HT-29 (cell line): ENCODE measurements at places on chromosomes 5 and 9. TPM values are rescaled to one million over a fixed set of nuclear protein-coding genes. Genes with fewer than 3 reads are reported as not detected.

DDX4 gene
- not detected in 2 replicates for total RNA-seq

DNA sequence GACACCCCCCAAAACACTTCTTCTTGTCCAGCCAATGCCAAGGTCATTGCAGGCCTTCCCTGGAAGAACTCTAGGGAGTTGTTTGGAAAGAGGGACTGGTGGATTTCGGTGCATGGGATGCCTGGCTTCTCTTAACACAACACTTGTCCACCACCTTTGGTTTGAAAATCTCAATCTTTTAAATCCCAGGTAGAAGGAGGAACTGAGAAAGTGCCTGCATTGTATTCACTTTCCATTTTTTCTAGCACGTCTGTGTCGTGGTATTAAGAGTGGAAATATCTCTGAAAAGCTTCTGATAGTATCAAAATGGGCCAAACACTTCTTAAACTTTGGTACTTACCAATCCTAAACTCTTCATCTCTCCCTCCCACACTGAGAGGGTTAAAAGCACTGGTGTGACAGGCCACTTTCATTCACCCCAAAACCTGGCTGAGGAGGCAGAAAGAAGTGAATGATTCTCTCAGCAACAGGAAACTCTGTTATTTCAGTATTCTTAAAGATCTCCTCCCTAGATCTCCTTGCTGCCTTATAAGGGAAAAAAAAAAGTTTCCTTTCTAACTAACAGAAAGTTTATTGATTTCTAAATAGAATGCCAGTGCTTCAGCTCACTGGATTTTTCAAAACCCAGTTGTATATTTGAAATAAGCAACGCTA lies 3.9 kb upstream of the NFIB start:
- no peak for DNase-seq

- no peak for DNase-seq
Observed at GRCh38 chr5:120367896-120368634, 96.0 kb upstream of the PRR16 start.

DNA sequence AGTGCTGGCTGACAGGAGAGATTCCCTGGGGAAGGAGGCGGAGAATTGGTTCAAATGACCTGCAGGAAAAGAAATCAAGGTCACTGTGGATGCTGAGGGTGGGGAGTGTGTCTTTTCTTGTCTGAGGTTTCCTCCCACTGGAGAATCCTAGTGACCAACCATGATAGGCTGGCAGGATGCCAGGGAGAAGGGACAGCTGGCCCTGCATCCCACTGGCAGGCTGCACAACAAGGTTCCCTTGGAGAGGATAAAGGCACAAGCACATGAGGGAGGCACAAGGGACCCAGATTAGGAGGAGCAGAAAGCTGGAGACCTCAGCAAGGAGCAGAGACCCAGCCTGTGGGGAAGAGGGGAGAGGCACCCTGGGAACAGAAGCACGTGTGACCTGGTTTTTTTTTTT lies 11.4 kb upstream of the ZDHHC12 start:
- no peak for DNase-seq

DNA sequence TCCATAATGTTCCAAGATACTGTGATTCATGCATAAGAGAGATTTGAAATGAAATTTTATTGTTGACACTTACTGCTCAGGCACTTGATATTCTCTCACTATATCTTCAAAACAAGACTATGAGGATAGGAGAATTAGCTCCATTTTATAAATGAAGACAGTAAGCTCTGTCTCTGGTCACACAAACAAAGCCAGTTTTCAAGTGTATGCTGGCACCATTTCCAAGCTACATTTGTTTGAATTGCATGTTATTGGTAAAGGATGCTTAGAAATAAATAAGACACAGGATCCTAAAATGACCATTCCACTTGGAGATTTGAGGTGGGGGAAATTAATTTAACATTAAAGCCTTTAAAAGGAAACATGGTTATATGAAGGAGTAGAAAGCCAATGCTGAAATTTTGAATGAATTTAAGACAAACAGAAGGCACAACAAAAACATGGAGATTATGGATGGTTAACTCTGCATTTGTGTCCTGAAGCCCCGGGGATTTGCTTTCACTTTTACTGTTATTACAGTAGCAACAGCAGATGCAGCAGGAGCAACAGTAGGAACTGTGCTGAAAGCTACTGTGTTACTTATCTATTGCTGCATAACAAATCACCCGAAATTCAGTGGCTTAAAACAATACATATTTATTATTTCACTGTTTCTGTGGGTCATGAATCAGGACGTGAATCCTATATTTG lies 79.7 kb upstream of the ASTN2 start:
- DNase-seq: no peak

PWWP2A gene
- total RNA-seq: 22.0 and 25.4 TPM in 2 replicates

DNA sequence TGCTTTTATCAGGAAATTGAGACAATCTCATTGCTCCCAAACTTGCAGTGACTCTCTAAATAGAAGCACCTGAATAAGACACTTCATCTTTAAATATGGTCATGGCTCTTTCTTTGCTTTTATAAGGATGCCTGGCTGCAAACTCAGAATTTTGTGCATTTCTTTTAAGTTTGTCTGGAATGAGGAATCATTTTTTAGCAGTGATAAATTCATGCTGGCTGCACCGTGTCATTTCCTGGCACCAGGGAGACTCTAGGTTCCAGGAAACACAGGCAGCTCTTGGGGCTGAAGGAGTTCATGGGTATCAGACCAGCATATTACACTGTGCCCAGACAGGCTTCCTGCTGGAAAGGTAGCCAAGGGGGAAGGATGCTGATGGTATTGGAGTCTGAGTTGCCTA lies 109.9 kb downstream of the NUDT12 start:
- no peak for DNase-seq

- peak; percentile 79 for DNase-seq
Observed at GRCh38 chr9:137176302-137177182, 4.7 kb upstream of the TMEM210 start.

DAB2IP gene
- 47.4 and 58.1 TPM in 2 replicates for total RNA-seq

DNA sequence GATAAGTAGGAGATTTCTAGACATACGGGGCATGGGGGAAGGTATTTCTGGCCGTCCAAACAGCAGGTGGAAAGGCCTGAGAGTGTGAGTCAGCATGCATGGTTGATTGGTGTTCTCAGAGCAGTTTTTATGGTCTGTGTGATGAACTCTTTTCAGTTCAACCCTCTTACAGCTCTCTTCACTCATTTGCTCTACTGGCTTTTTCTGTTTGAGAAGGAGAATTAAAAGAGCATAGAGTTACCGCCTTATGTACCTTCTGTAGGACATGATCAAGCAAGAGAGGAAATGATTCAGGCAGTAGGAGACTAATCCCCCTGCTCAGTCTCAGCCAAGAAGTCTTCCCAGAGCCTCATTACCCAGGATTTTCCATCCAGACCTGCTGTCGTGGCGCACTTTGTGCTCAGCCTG lies 92.4 kb downstream of the PRDM6 start:
- no peak for DNase-seq

DNA sequence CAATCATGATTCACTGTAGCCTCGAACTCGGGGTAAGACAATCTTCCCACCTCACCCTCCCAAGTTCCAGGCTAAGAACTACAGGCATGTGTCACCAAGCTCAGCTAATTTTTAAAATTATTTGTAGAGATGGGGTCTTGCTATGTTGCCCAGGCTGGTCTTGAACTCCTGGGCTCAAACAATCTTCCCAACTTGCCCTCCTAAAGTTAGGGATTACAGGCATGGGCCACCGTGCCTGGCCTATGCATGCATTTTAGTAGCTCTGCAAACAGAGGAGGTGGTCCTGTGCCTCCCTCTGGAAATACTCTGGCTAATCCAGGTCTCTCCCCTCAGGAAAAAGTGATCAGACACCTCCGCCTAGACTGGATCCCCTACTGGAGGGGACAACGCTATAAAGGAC lies 21.5 kb upstream of the TRIM14 start:
- DNase-seq: no peak

DNA sequence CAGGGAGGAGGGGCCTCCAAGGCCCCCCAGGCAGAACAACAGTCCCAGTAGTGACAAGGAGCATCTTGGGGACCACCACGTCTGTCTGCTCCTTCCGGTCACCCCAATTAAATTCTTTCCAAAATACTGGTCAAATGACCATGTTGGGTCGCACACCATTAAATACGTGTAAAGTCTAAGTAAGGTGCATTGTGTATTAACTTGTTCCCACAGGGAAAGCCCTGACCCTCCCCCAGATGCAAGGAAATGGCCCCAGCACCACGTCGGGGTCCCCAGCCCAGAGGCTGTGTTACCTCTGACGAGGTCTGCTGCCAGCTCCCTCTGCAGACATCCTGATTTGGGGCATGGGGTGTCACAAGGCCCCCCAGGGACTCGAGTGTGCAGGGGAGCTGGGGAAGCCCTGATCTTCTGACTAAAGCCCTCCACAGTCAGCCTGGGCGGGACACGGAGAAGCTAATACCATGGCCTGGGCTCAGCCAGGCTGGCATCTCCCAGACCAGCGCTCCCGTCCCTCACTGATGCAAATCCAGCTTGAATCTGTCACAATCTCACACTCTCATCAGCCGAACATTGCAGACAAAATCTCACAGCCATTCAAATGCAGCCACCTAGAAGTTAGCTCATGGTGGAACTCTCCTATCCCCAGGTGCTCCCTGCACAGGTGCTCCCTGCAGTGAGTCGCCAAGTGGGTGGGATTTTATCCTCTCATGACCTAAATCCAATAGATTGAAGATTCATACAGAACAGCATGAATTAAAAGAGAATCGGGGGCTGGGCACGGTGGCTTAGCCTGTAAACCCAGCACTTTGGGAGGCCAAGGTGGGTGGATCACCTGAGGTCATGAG lies 13.6 kb downstream of the TERT start:
- no peak for DNase-seq

ALDH1A1 gene
- 329 and 383 TPM in 2 replicates for total RNA-seq

TXNDC8 gene
- total RNA-seq: not detected in 2 replicates

DNA sequence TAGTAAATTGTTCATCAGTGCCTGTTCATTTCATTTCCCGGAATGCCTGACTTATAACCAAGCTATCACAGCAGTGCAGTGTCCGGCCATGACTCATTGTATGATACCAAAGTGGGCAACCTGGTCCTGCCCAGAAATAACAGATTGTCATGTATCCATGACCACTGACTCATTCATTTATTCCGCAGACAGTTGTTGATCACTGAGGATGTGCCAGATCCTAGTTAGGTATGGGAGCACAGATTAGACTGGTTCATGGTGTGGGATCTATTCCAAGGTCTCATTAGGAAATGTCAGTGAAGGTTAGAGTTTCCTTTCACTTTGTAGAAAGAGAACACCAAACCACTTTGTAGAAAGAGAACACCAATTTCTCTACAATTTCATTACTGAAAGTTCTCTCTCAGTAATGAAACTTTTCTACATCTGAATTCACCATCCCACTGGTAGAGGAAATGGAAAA lies 8.7 kb downstream of the NREP start:
- DNase-seq: no peak

DNA sequence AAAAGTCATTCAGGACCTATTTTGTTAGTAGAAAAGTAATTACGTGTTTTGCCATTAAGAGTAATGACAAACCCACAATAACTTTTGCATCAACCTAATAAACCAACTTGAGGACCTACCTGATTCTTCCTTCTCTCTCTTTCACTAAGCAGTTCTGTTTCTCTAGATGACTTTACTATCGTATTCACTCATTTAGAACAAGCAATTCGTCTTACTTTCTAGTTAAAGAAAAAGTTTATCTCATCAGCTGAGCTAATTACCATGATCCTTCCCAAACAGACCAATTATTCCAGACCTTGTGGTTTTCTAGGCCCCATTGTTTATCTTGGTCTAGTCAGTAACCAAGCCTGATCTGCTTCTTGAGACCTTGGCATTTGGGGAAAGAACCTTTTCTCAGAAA lies 49.6 kb upstream of the PRDM9 start:
- no peak for DNase-seq

CDC20B gene
- total RNA-seq: not detected in 2 replicates

SPATA31D4 gene
- total RNA-seq: not detected in 2 replicates

DNA sequence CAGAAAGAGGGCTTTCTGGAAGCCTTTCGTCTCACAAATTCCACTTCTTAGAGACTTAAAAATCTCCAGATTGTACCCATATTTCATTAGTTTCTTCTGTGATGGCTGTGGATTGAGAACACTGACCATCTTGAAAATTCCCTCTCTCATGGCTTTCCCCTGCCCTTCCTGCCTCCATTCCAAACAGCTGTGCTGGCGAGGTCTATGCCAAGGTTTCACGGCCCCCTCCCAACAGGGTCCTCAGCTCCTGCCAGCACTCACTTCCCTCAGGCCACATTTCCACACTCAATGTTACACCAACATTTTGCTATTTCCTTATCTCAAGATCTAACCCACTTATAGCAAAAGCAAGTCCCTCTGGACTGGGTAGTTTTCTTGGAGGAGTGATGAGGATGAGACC lies 40.3 kb upstream of the EQTN start:
- no peak for DNase-seq

GRCh38 chr9:995192-995591 lies 18.7 kb downstream of the DMRT3 start:
- no peak for DNase-seq

DNA sequence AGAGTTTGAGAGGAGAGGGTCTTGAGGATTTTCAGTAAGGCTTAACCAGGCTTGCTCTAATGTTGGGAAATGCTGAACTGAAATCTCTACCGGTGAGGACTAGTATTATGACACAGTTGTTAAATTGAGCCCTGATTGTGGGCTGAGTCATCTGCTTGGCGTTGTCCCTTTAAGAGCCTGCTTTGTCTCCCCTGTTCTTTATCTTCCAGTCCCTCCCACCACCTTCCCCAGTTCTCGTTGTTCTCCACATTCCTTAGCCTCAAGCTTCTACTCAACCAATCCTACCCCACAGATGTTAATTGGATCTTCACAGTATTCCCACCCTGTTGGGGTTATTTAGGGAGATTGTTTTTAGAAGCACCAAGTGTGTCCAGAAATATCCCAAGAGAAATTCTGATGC lies 57.6 kb downstream of the ANKRD55 start:
- DNase-seq: no peak

DNA sequence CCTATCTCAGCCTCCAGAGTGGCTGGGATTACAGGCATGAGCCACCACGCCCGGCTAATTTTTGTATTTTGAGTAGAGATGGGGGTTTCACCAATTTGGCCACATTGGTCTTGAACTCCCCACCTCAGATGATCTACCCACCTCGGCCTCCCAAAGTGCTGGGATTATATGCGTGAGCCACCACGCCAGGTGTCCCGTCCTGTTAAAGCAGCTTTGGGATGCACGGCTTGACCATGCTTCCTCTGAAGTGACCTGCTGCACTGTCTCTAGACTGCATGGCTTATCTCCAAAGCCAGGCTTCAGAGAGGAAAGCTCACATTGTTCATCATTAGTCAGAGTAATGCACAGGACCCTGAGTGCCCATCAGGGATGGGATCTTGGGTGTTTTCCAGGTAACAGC lies 45.4 kb downstream of the SEMA4D start:
- no peak for DNase-seq

- no peak for DNase-seq
Observed at GRCh38 chr5:112230606-112231005, 188.5 kb downstream of the EPB41L4A start.
